ENCODE measurements at places on chromosomes 2 and 18.

DNA sequence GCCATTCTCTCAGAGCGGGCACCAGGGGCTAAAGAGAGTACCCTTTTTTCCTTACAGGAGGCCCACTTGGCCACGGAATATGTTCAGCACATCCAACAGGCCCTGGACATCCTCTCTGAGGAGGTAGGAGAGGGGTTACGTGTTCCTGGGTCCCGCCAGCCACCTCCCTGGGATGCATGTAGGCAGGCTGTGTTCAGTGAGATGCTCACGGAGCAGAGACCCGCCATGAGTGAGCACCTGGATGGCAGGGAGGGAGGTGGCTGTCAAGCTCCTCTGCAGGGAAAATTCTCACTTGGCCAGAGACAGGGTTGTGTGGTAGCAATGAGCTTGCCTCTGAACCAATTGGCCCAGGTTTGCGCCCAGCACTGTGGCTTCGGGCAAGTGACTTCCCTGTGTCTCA, 123.1 kb upstream of the PPP1CB start:
- no peak for DNase-seq

- DNase-seq = no peak
Measured at GRCh38 chr2:43568228-43568627, 27.6 kb downstream of the THADA start.

- DNase-seq = no peak
Measured at GRCh38 chr2:204776781-204777559, 231.7 kb downstream of the PARD3B start.

GRCh38 chr2:32874931-32875330, 71.8 kb upstream of the LTBP1 start:
- DNase-seq = no peak

GRCh38 chr18:59990121-59990823, 90.5 kb downstream of the PMAIP1 start:
- DNase-seq = no peak

- DNase-seq = no peak
Measured at GRCh38 chr2:236794176-236794957, 224.7 kb downstream of the ACKR3 start.

GRCh38 chr18:25817546-25818237, 272.7 kb downstream of the SS18 start:
- DNase-seq = no peak

DNA sequence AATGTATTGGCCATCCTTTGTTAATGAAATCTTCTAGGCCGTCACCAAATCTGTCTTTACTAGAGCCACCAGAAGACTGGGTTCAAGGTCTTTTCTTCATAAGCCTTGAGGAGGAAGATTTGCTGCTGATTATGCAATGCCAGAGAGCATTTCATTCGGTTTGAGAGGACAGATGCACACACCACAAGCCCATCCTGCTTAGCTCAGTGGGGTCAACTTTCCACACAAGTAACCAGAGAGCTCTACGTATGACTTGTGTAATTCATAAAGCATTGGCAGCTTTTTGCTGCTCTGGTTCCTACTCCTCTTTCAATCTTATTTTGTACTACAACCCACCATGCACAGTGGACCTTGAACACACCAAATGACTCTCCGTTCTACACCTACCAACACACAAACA, 106.9 kb downstream of the OSR1 start:
- DNase-seq = no peak

DNA sequence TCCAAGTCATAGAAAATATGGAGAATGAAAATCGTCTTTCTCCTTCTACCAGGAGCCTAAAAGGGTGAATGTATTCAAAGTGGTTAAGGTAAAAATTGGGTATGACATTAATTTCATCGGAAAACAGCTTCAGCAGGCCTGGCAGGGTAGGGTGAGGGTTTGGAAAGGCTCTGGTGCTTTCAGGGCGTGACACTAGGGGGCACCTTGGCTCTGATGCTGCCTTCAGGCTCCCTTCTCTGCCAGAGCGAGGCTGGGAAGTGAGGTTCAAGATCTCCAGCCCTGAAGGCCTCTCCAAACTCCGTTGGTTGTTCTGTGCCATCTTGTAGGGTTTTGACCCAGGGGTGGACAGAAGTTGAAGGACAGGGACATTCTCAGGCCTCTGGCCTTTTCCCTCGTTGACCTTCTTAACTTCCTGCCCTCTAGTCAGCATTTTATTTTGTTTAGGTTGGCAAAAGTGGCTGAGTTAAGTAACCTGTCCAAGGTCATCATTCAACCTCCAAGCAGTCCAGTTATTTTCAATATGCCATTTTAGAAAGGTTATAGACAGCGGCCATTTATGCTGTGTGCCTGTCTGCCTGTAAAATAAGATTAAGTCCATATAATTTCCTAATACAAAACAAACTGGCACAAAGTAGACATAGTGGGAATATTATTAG, 40.3 kb downstream of the EML6 start:
- no peak for DNase-seq

DNA sequence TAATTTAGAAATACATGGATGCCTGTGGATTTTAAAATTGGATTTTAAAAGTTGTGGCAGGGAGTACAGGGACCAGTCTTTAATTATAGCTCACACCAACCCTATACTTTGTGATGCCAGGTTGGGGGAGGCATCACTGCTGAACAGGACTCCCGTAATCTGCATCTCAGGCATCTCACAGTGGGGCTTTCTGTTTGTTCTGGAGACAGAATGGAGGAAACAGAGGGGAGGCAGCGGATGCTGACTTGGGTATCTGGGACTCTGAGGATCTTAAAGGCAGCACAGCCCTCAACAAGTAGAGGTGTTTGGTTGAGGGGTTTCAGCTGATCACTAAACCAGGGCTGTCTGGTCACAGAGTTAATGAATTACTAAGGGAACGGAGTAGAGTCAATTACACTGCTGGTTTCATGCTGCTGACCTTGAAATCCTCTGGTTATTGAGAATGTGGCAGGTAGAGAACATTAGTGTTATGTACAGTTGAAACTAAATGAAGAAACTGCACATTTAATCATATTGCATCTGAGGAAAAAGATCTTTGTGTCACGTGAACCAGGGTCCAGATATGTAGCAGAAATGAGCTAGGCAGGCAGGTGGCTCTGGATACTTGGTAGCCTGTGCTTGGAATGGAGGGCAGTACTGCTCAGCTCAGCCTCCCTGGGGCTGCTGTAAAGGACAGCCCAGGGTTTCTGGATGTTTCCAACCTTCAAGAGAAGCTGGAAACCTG, 40.3 kb downstream of the FHOD3 start:
- DNase-seq = no peak

GRCh38 chr2:184596819-184597411, 1.4 kb upstream of the ZNF804A start:
- no peak for DNase-seq

DNA sequence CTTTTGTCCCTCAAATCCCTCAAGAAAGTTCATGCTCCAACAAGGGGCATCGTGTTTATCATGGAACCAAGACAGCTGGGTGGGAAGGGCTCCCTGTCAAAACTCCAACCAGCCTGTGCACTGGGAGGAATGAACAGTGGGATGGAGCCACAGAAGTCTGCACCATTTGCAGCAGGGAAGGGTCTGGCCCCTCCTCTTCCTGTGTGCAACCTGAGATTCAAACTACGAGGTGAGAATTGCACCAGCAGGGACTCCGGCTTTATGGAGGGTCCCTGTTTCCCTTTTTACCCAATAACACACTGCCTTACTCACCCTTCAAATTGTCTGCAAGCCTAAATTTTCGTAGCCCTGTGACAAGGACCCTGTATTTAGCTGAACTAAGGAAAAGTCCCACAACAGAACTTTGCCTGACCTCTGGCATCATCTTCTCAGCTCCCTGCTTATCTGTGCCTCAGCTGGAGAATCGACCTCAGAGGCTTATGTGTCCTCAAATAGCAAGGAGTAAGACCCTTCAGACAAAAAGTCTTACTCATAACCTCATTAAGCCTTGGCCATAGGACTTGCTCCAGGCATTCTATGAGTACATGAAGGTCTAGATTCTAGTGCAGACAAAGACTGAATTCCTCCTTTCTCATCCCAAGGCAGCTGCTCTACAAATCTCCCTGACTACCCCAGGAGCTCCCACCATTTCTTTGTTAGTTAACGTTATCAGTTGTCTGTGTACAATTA, 178.3 kb upstream of the SERPINE2 start:
- no peak for DNase-seq

GRCh38 chr2:168192839-168193616, 54.4 kb downstream of the STK39 start:
- no peak for DNase-seq

DNA sequence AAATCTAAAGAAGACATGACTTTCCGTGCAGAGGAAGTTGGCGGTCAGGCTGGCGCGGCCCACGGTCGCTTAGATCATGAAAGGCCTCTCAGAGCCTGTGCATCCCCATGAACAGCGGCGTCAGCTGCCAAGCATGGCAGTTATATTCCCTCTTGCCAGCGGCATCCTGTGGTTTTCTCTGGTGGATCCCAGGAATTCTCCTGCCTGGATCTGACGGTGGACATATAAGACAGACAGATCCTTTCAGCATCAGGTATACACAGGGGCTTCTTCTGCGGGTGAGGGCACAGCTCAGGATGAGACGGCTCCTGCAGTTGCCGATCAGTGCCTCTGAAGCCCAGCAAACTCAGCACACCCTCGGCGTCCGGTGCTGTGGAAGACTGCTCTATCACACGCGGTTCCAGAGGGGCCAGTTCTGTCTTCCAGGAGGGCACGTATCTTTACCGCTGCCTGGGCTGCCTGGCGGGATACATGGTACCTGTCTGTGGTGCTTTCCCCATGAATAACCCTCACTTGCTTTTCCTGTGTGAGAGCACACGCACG, 157.8 kb downstream of the LDLRAD4 start:
- DNase-seq = peak; percentile 23

GRCh38 chr18:9048808-9049494, 53.5 kb upstream of the NDUFV2 start:
- no peak for DNase-seq

GRCh38 chr18:27581296-27581904, 396.3 kb upstream of the CHST9 start:
- no peak for DNase-seq

- no peak for DNase-seq
Measured at GRCh38 chr2:105804266-105804665, 59.6 kb downstream of the NCK2 start.

DNA sequence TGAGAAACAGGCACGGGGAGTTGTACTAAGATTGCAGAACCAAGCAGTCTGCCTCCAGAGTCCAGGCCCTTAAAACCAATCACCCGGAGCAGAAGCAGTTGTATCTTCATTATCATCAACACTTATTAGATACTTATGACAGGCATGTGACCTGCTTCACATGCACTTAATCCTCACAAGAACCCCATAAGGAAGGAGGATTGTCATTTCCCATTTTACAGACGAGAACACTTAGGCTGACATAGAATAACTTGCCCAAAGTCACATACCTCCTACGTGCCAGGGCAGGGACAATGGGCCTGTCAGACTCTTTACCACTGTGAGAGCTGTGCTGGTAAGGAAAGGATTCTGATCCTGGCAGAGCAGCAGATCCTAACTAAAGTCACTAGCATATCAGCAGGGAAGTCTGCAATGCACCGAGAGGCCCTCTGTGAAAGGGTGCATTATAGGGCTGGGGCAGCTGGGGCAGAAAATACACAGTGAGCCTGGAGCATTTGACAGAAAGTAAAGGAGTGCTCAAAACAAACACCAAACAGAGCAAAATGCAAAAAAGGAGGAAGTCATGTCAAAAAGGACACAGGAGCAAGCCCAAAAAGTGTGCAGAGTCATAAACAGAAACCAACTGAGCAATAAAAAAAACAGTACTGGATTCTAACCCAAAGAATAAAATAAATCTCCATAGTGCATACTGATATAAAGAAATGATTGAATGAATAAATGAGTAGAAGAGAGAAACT, 55.9 kb upstream of the SP3 start:
- no peak for DNase-seq

DNA sequence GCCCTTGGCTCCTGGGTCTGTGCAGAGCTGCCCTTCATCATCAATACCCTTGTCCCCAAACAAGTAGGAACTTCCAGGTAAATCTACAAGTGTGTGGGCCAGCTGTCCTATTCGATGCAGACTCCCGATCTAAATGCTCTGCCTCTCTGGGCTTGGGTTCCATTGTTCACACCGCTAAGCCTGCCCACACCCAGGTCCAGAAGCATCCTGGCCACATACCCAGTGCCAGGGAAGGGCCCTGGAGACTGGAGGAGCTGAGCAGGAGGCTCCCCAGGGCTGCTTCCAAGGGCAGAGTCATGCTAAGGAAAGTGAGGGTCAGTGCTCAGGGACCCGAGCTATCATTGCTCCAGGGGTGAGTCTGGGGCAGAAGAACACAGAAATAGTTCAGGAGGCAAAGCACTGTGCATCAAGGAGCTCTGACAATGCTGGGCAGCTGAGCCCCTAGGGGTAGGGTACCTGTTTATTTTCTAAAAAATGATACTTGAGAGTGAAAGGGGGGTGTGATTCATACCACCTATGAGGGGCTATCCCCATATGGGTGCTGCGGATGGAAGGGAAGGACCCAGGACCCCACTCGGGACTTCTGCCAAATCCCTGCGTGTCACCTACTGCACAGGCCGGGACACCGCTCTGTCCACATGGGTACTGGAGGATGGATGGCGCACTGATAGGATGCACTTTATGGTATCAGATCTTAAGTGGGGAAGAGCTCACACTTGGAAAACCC, 25.8 kb upstream of the TWIST2 start:
- no peak for DNase-seq

DNA sequence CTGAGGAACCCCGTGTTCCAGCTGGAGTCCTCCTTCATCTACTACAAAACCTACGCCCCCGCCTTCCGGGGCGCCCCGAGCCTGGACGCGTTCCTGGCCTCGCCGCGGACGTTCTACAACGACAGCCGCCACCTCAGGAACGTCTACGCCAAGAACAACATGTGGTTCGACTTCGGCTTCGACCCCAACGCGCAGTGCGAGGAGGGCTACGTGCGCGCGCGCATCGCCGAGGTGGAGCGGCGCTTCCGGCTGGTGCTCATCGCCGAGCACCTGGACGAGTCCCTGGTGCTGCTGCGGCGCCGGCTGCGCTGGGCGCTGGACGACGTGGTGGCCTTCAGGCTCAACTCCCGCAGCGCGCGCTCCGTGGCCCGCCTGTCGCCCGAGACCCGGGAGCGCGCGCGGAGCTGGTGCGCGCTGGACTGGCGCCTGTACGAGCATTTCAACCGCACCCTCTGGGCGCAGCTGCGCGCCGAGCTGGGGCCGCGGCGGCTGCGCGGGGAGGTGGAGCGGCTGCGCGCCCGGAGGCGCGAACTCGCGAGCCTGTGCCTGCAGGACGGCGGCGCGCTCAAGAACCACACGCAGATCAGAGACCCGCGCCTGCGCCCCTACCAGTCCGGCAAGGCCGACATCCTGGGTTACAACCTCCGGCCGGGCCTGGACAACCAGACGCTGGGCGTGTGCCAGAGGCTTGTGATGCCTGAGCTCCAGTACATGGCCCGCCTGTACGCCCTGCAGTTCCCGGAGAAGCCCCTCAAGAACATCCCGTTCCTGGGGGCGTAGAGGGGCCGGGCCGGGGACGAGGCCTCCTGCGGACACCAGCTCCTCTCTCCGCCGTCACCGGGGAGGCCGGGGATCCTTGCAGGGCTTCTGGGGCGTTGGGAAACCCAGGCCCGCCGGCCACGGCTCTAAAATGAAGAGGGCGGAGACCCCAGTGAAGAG, 5.3 kb upstream of the NEU4 start:
- no peak for DNase-seq

DNA sequence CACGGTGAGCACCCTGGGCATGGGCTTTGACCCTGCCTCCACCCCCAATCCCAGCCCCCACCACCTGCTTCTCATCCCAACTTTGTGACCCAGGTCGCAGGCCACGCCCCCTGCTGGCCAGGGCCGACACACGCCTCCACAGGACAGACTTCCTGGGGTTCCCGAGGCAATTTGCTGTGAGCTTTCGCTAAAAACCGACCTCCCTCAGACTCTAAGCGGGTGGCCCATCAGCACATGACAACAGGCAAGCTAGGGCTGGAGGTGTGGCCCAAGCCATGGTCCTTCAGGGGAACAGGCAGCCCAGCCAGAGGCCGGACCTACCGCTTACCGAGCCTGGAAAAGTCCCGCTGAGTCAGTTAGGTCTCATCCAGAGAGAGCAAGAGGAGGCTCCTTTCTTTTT, 31.9 kb downstream of the C1QL2 start:
- no peak for DNase-seq

Data from activated T-helper 1 cell treated with anti-CD3 and anti-CD28 coated beads, Interleukin-2, amount 50 U/mL, for 16 hours (primary cell).